Activated T-cell treated with anti-CD3 and anti-CD28 coated beads for 24 hours (primary cell): ENCODE measurements at places on chromosomes 13 and 19.

DNA sequence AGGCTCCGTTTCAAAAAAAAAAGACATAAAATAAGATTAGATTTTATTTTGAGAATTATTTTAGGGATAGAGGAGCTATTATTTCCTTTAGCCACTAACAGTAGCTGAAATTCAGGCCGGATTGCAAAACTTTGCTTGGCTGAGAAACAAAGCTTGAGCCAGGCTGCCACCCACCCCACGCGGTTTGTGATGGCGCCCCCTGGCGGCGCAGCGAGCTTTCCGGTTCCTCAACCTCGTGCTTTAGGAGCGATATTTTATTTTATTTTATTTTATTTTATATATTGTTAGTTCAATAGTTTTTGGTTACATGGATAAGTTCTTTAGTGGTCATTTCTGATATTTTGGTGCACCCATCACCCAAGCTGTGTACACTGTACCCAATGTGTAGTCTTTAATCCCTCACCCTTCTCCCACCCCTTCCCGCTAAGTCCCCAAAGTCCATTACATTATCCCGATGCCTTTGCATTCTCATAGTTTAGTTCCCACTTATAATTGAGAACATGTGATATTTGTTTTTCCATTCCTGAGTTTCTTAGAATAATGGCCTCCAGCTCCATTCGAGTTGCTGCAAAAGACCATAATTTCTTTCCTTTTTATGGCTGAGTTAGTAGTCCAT lies 19.8 kb upstream of the CEACAM4 start:
- DNase-seq = peak; percentile 16

GRCh38 chr13:76707360-76707759 lies 178.8 kb downstream of the KCTD12 start:
- no peak for DNase-seq

- DNase-seq = no peak
Measured at GRCh38 chr19:53612762-53613526, 18.9 kb upstream of the DPRX start.

- DNase-seq = peak; percentile 75
Measured at GRCh38 chr19:38362076-38362945, 12.1 kb upstream of the PSMD8 start.
